ENCODE measurements at places on chromosomes 2 and 18.

DNA sequence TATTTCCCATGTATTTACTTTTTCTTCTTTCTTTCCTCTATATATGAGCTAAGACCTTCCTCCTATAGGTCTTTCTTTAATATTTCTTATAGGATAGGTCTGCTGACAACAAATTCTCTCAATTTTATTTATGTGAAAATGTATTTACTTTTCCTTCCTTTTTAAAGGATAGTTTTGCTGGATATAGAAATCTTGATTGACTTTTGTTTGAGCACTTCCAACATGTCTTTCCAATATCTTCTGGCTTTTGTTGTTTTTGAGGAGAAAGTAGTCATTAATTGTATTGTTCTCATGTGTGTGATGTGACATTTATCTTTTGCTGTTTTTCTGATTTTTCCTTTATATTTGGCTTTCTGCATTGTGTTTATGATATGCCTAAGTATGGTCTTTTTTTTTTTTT, 28.9 kb upstream of the FBLN7 start:
- no peak for DNase-seq

- no peak for DNase-seq
These were observed 692.0 kb upstream of the ID2 start for GRCh38 chr2:7989823-7990222.

- DNase-seq, result peak; percentile 60
These were observed 389.3 kb downstream of the IRS1 start for GRCh38 chr2:226410247-226410835.

GRCh38 chr2:158984604-158985135, 16.2 kb downstream of the TANC1 start:
- DNase-seq, result peak; percentile 22

DNA sequence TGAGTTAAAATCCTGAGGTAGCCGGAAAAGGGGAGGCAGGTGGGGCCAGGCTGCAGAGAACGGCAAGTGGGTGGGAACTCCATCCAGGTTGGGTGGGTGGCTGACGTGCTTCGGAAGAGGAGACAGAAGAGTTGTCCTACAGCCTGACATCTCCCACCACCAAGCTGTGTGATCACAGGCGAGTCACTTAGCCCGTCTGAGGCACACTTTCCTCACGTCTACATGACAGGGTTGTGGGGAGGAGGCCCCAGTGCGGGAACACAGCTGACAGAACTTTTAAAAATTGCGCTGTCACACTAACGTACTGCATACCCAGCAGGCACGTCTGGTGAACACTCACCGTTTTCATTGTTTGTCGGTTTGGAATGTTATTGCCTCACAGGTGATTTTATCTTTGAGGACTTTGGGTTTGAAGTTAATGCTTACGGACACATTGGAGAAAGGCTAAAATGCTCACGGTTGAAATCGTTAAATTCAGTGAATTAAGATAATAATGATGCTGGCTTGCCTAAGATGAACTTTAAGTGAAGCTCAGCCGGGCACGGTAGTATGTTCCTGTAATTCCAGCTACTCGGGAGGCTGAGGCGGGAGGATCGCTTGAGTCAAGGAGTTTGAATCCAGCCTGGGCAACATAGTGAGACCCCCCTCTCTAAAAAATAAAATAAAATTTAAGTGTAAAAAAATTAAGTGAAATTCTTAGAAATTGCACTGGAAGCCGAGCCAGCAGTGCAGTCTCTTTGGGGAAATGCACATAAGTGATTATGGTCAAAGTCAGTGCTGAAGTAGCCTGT, 8.9 kb downstream of the EMILIN2 start:
- no peak for DNase-seq

DNA sequence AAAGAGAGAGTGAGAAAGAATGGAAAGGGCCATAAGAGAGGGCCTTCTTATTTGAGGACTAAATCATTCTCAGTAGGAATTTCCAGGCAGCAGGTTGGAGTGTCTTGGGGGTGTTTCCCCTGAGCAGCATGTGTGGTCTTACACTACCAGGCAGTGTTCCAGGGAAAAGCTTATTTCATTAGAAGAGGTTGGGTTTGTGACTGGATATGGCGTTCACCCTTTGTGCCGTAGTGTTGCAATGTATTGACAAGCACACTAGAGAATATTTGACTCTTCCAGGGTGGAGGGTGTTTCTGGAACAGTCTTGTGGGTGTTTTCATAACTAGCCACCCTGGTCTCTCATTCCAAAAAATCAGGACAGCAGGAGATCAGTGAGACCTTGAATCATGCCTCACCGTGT, 105.5 kb downstream of the NRP2 start:
- DNase-seq, result peak; percentile 51

- peak; percentile 58 for DNase-seq
These were observed 194.1 kb downstream of the SS18 start for GRCh38 chr18:25896178-25896780.

DNA sequence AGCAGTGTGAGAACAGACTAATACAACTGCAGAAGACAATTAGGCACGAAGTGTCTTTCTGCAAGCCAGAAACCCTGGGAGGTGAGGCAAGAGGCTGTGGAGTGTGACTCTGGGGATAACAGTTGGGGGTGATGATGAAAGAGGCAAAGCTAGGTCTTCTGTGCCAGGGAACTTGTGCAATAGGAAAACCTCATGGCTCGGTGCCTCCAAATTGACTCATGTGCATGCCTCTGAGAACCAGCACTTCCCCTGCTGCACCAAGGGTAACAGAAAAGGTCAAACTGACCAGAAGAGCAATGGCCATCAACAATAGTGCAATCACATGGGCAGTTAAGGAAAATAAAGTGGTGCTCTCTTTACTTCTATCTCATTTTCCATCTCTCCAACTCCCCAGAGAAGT, 136.4 kb downstream of the SCG2 start:
- DNase-seq, result peak; percentile 91

GRCh38 chr2:232891621-232892071, 21.6 kb downstream of the SNORC start:
- DNase-seq, result peak; percentile 18

DNA sequence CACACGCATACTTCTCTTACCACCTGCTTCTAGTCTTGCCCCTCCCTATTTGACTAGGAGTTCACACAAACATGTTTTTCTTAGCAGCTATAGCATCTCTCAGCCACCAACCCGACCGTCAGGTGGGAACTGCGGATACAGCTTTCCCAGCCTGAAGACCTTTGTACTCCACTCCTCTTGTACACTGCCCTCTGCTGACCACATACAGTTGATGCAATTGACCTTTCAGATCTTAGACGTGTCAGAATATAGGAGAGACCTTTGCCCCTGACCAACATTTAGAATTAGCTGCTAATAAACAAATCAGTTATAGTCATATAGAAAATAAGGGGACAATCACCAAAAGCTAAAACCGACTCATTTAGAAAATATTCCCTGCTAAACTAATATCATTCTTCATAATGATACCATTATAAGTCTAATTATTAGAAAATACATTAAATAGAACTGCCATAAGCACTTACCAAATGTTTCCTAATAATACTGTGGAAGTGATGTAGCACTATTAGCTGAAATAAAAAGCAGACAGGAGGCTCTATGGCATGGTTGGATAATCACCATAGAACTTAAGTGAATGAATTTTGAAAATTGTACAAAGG, 208.4 kb downstream of the RAD51AP2 start:
- DNase-seq, result peak; percentile 50

DNA sequence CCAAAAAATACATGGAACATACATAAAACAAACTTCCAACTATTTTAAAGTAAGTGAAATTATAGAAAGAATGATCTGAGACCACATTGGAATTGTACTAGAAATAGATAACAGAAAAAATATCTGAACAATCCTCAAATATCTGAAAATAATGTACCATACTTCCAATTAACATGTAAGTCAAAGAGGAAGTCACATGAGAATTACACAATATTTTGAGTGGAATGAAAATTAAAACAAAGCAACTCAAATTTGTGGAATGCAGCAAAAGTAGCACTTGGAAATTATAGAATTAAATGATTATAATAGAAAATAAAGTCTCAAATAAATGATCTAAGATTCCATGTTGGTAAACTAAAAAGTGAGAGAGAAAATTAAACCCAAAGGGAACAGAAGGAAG, 38.3 kb upstream of the CTIF start:
- DNase-seq, result no peak

DNA sequence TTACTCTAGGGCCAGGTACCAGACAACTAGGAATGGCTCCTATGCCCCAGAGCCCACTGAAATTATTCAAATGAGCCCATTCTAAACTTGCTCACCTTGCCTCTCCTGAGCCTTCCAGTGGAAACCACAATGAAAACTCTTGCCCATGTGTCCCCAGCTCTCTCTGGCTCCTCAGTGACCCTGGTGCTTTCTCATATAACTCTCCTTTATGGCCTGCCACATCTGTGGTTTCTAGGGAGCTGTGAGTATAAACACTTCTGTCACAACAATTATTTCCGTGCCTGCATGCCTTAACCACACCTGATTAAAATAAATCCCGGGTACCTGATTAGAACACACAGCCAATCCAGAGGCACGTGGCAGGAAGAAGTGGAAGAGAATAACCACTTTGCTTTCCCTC, 333.0 kb upstream of the SPRED2 start:
- no peak for DNase-seq

DNA sequence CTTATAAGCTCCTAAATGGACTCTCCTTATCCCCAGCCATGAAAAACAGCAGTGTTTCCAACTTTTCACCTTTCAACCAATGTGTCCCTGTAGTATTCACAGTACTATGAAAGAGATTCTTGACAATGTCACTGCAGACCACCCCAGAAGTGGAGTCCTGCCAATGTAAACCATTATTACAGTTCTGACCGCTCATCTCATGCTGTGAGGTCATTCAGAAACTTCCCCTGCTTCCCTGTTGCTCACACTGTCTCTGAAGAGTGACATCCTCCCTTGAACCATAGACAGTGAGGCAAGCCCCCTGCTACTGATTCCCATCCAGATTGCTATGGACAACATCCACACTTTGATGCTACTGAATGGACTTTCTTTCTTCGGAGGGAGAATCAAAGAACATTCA, 1523.7 kb upstream of the ACVR2A start:
- DNase-seq, result peak; percentile 10

DNA sequence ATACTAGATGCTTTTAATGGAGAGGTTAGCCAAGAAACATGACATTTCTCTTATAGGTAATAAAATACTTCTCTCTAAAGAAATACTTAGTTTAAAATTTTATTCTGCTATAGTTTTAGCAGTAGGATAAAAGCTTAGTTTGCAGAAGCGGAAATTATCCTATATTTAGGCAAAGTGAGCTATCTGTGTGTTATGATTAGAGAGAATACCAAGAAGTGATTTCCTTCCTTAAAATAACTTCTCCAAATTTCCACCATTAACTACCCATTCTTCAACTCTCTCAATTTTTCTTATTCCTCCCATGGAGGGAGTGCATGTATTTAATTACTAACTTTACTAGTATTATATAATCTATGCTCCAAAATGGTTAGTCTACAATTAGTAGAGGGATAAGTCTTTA, 15.8 kb upstream of the IL1RL1 start:
- DNase-seq, result no peak

- DNase-seq, result no peak
These were observed 255.3 kb upstream of the SALL3 start for GRCh38 chr18:78724214-78724914.

DNA sequence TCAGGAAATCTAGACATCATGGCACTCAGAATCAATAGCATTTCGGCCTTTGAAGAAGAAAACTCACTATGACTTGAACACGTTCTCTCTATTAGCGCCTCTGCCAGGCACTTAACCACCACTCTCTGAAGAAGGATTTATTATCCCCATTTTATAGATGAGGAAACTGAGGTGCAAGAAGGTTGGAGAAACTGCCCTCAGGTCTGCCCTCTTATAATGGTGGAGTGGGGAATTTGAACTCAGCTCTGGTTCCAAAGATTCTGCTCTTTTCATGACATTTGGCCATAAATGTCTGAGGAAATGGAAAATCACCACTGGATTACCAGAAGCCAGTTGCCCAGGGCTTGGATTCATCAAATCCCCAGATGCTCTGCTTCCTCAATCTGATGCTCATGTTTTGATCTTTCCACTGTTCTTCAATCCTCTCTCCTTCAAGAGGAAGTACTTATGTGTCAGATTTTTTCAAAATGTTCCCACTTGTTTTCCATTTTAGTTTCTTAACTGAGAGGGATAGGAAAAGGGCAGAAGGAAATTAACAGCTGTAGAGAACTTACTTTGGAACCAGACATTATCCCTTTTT, 68.1 kb downstream of the ANTXR1 start:
- no peak for DNase-seq

- no peak for DNase-seq
These were observed 36.5 kb upstream of the CDH19 start for GRCh38 chr18:66640431-66640830.

GRCh38 chr2:35447215-35447614, 908.4 kb upstream of the CRIM1 start:
- no peak for DNase-seq

DNA sequence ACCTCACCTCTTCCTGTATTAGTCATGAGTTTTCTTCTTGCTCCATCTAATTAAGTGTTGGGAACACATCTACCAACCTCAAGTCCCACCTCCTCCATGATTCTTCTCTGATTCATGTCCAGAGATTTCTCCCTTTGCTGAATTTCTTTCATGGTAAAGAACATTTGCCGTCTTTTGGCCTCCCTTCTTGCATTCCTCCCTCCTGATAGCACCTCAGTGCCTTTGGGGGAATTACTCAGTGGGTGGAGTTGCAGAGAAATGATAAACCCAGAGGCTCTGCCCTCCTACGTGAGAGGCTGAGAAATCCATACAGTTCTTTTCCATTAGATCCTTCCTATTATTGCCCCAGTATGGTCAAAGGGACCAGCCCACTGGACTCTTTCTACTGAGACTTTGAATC, 651.9 kb downstream of the SLC4A3 start:
- peak; percentile 88 for DNase-seq

GRCh38 chr2:54899576-54900200, 150.6 kb downstream of the RTN4 start:
- peak; percentile 71 for DNase-seq

DNA sequence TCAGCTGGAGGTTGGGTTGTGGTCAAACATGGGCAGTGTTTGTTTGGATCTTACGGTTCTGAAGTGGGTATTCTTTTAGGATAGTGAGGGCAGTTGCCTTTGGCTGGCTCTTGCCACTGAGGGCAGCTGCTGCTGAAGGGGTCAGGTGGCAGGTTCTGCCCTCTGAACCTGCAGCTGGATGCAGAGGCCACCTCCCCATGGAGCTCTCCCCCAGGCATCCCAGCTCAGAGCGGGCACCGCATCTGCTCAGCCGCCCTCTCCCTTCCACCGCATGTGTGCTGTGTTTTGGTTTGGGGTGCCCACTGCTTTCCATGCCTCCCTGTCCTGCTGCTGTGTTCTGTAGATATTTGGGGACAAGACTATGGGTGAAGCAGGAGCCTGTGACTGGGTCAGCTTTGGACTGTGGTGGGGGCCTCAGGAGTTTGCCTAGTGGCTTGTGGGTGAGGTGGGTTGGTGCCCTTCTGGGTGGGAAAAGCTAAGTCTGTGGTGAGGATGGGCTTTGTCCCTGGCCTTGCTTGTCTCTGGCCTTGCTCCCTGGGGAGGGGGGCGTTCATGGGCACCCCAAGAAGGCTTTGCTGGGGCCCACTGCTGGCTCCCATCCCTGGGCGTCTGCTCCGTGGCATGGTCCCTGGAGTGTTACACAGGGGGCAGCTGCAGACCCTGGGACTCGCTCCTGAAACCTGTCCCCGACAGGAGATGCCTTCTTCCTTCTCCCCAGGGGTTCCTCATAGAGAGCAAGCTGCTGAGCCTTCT, 28.5 kb downstream of the OTOF start:
- DNase-seq, result no peak

Measured in fibroblast of skin of abdomen (primary cell).